ENCODE measurements at places on chromosomes 5 and 9. TPM values are rescaled to one million over a fixed set of nuclear protein-coding genes. Genes with fewer than 3 reads are reported as not detected.

The NOTCH1 gene
- 57.3 TPM for total RNA-seq

The LCN15 gene
- not detected for total RNA-seq

The GPR151 gene
- total RNA-seq: not detected

The SLC34A3 gene
- not detected for total RNA-seq

The OR13C9 gene
- not detected for total RNA-seq

The SOHLH1 gene
- not detected for total RNA-seq

The PANK3 gene
- 75.2 TPM for total RNA-seq

The SKP2 gene
- total RNA-seq: 28.6 TPM

The CCDC192 gene
- total RNA-seq: not detected

The CDX1 gene
- not detected for total RNA-seq

The PSMD5 gene
- total RNA-seq: 70.4 TPM

DNA sequence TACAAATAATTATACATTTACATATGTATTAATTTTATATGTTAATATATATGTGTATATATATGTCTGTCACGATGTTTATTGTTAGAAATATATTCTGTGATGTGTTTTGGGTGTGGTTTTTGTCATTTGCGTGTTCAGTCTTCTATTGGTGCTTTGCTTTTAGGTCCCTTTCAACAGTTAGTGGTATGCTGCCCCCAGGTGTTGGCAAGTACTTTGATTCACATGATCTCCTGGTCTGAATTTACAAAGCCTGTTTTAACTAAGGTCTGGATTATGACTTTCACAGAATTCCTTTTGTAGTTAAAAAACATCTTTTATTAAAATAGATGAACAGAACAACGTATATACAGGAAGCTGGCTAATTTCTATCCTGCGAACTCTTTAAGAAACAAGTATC, 271.5 kb downstream of the CCDC171 start:
- no peak overlapping the region for H3K4me3 ChIP-seq
- H3K27ac ChIP-seq: no peak overlapping the region
- H3K36me3 ChIP-seq: peaks cover 5% of the 10 kb centered on the region
- no peaks in the 10 kb centered on the region for H3K4me1 ChIP-seq

- H3K27ac ChIP-seq: no peak overlapping the region
- no peaks in the 10 kb centered on the region for H3K36me3 ChIP-seq
- H3K4me1 ChIP-seq: no peaks in the 10 kb centered on the region
- no peak for DNase-seq
- H3K27me3 ChIP-seq: peaks cover 7% of the 10 kb centered on the region
- H3K4me3 ChIP-seq: no peak overlapping the region
Observed at GRCh38 chr9:1456301-1457024, 406.3 kb downstream of the DMRT2 start.

DNA sequence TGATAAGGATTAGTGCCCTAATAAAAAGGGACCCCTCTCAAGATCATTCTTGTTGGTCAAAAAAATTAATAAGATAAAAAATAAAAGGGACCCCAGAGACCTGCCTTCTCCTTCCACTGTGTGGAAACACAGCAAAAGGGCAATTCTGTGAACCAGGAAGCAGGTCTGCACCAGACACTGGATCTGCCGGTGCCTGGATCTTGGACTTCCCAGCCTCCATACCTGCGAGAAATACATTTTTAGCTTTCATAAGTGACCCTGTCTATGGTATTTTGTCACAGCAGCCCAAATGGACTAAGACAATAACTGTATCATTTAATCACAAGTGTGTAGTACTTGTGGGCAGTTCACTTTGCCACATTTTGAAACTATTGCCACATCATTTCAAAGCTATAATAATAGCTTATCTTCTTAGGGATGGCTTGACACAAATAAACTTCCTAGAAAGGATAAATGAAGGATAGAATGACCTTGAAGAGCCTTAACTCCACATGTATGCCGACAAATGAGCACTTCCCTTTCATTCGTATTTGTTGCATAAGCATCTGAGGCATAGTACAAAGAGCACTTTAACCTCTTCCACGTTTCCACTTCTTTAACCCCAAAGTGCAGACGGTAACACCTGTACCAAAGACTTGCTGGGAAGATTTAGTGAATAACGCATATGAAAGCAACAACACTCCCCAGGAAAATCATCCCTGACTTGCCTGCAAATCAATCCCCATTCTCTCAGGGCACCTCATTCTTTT, 336.5 kb downstream of the RFX3 start:
- no peak overlapping the region for H3K27ac ChIP-seq
- no peak for DNase-seq
- no peaks in the 10 kb centered on the region for H3K4me1 ChIP-seq
- no peak overlapping the region for H3K4me3 ChIP-seq
- no peaks in the 10 kb centered on the region for H3K36me3 ChIP-seq
- H3K27me3 ChIP-seq: peaks cover 18% of the 10 kb centered on the region

- H3K4me1 ChIP-seq: peaks cover 49% of the 10 kb centered on the region
- H3K4me3 ChIP-seq: peak overlapping the region; percentile 99
- no peak for DNase-seq
- no peaks in the 10 kb centered on the region for H3K27me3 ChIP-seq
Observed at GRCh38 chr5:138029501-138029900, 3.4 kb downstream of the FAM13B start.

GRCh38 chr5:36570301-36571095, 35.9 kb upstream of the SLC1A3 start:
- H3K4me3 ChIP-seq: no peak overlapping the region
- no peak for DNase-seq
- H3K4me1 ChIP-seq: no peaks in the 10 kb centered on the region
- no peaks in the 10 kb centered on the region for H3K36me3 ChIP-seq
- no peaks in the 10 kb centered on the region for H3K27me3 ChIP-seq

- no peaks in the 10 kb centered on the region for H3K4me1 ChIP-seq
- no peak overlapping the region for H3K4me3 ChIP-seq
- no peaks in the 10 kb centered on the region for H3K36me3 ChIP-seq
- H3K27ac ChIP-seq: no peak overlapping the region
- no peak for DNase-seq
Observed at GRCh38 chr5:41270423-41271251, 57.3 kb upstream of the C6 start.

GRCh38 chr9:85941622-85941940, 635 bp downstream of the NAA35 start:
- no peak overlapping the region for H3K27ac ChIP-seq
- H3K4me1 ChIP-seq: peaks cover 13% of the 10 kb centered on the region
- DNase-seq: no peak
- H3K4me3 ChIP-seq: no peak overlapping the region
- H3K27me3 ChIP-seq: no peaks in the 10 kb centered on the region

GRCh38 chr5:87649455-87649854, 236.7 kb upstream of the CCNH start:
- H3K27ac ChIP-seq: no peak overlapping the region
- no peaks in the 10 kb centered on the region for H3K27me3 ChIP-seq
- H3K36me3 ChIP-seq: no peaks in the 10 kb centered on the region
- no peaks in the 10 kb centered on the region for H3K4me1 ChIP-seq
- H3K4me3 ChIP-seq: no peak overlapping the region

DNA sequence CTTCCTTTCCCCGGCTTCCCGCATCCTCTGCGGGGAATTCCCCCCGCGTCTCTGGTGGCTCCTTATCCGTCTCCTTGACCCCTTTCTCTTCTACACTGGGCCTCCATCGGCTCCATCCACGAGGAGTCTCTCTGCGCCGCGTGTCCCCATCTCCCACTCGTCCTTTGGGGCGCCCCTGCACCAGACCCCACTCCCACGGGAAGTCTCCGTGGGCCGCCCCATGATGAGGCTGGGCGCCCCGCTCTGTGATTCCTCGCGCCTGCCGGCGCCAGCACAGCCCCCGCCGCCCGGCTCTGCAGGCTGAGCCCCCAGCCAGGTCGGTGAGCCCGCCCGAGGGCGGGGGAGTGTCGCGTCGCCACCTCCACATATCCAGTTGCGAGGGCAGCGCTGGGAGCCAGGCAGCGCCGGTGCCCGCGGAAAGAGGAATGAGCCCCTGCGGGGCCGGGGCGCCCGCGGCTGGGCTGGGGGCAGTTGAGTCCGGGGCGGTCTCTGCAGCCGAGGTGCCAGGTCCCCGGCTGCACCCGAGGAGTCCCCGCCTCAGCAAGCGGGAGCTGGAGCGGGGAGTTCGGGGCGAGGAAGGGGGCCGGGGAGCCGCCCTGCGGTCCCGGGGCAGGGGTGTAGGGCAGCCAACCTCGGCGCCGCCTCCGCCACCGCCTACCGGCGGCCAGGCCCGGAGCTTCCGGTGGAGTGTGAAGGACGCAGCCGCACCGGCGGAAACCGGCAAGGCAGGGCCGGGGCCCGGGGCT, 2.1 kb upstream of the TRAF1 start:
- DNase-seq: peak; percentile 93
- H3K4me1 ChIP-seq: peaks cover 88% of the 10 kb centered on the region
- H3K27ac ChIP-seq: peak overlapping the region; percentile 98
- no peaks in the 10 kb centered on the region for H3K27me3 ChIP-seq
- H3K36me3 ChIP-seq: peaks cover 8% of the 10 kb centered on the region

GRCh38 chr9:95465115-95465514, 51.7 kb downstream of the PTCH1 start:
- no peak for DNase-seq
- peaks cover 38% of the 10 kb centered on the region for H3K4me1 ChIP-seq
- peaks cover 18% of the 10 kb centered on the region for H3K36me3 ChIP-seq
- H3K4me3 ChIP-seq: no peak overlapping the region

GRCh38 chr5:96809921-96810320, 2.2 kb upstream of the ERAP1 start:
- H3K36me3 ChIP-seq: no peaks in the 10 kb centered on the region
- DNase-seq: no peak
- H3K4me1 ChIP-seq: peaks cover 37% of the 10 kb centered on the region
- H3K4me3 ChIP-seq: peak overlapping the region; percentile 55
- H3K27me3 ChIP-seq: no peaks in the 10 kb centered on the region
- H3K27ac ChIP-seq: peak overlapping the region; percentile 64

DNA sequence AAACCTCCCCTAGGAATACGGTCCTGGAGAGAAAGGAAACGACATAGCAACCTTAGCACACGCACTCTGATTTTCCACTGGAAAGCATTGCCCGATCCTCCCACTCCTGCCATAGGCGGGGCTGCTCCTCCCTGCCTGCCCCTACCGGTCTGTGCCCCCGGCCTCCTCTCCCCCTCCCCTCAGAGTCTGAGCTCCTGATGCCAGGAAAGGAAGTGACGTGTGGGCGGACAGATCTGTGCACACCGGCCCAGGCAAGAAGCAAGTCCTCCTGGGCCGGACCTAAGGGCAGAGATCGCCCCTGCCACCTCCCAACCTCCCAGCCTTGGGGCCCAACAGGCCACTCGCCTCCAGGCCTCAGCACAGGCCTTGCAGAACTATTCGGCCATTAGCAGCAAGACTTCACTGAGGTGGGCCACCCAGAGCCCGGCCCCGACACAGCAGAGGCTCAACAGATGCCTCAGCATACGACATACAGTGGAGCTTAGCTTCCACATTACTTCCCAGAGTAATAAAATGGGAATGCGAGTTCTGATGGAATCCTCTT, 7.2 kb downstream of the NINJ1 start:
- no peaks in the 10 kb centered on the region for H3K36me3 ChIP-seq
- no peaks in the 10 kb centered on the region for H3K27me3 ChIP-seq
- peak overlapping the region; percentile 10 for H3K4me3 ChIP-seq

DNA sequence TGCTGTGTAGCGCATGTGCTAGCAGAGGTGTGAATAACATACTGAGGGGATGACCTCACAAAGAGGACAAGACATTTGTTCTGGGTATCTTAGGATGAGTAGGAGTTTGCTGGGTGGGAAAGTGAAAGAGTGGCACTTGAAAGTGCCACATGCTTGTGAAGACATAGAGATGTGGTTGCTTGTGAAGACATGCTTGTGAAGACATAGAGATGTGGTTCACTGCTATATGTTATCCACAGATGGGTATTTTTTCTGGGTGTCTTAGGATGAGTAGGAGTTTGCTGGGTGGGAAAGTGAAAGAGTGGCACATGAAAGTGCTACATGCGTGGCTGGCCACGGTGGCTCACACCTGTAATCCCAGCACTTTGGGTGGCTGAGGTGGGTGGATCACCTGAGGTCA, 63.6 kb downstream of the MAST4 start:
- no peak overlapping the region for H3K4me3 ChIP-seq
- no peak for DNase-seq
- no peaks in the 10 kb centered on the region for H3K36me3 ChIP-seq
- H3K27ac ChIP-seq: no peak overlapping the region

DNA sequence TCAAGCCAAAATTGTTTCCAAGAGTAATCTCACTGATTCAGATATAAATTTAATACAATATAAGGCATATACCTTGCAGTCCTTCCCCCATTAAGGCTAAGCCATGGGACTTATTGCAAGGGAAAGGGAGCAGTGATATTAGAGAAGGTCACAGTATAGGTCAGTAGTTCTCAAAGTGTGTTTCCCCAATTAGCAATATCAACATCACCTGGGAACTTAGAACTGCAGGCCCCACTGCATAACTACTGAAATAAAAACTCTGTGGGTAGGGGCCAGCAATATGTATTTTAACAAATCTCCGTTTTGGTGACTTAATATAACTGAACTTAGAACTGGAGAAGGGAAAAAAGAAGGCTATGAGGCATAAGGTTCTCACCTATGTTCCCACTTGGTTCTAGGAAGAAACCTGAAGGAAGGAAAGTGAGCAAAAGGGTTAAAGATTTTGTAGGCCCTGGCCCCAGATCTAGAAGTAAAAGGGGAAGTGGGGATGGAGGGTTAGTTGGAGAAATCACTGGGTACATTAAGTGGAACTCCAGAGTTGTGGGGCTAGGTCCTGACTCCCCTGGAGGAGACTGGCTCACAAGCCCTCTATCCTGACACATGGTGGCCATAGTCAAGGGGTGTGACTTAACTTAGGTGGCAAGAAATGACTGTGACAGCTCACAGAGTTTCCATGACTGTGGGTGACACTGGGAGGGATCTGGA, 40.7 kb downstream of the WDR36 start:
- no peak for DNase-seq
- no peaks in the 10 kb centered on the region for H3K4me1 ChIP-seq
- peaks cover 11% of the 10 kb centered on the region for H3K27me3 ChIP-seq
- no peak overlapping the region for H3K4me3 ChIP-seq
- H3K27ac ChIP-seq: no peak overlapping the region

DNA sequence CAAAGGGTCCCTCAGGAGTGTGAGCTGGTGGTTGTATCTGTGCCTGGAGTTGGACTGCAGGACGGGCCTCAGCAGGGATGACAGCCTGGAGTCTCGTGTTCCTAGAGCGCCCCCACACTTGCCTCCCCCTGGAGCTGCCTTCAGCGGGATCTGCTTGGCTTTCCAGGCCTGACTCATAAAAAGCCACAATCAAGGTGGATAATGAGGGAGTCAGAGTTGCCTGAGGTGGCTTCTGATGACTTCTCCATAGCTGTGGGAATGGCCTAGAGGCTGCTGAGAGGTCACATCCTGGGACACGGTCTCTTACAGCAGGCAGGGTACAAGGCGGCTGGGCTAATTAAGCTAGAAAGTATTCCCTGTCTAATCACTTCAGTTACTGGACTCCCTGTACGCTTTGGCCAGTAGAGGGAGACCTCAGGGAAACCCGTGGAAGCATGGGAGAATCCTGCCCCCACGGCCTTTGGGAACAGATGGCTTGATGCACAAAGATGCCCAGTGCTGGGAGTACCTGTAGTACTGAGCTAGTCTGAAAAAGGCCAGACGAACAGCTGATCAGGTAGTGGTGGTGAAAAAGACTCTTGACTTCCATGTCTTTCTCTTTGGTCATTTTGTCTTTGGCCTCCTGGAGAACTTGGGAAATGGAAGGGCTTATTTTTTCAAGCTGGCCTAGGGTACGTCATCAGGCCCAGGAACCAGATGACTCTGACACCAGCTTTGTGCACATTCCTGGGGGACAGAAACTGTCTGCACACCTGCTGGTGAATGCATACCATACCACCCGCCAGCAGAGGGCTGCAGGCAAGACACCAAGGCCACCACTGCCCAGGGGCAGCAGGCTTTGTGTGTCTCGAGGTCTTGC, 16.1 kb upstream of the FRRS1L start:
- no peak overlapping the region for H3K4me3 ChIP-seq
- DNase-seq: no peak
- no peaks in the 10 kb centered on the region for H3K4me1 ChIP-seq
- H3K36me3 ChIP-seq: no peaks in the 10 kb centered on the region
- no peak overlapping the region for H3K27ac ChIP-seq
- peaks cover 8% of the 10 kb centered on the region for H3K27me3 ChIP-seq

All from natural killer cell treated with Interleukin-12 subunit alpha and Interleukin-12 subunit beta and Interleukin-15 and Interleukin-18, amount 100 ng/mL, for 72 hours (primary cell).